Activated CD4-positive, CD25-positive, alpha-beta regulatory T cell treated with anti-CD3 and anti-CD28 coated beads, Interleukin-2, amount 50 U/mL, for 24 hours (primary cell): ENCODE measurements at places on chromosomes 12 and 14.

DNA sequence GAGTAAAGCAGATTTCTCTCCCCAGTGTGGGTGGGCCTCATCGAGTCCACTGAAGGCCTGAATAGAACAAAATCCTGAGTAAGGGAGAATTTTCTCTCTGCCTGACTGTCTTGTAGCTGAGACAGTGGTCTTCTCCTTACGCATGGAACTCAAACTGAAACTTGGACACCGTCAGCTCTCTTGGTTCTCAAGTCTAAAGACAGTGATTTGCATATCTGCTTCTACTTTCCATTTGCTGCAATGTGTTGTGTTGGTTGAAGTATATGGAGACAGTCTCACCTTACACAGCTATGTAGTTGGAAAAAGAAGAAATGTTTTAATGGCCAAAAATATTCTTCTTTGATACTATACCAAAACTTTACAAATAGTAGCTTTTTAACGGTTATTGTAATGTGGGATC, 160.2 kb upstream of the LMNTD1 start:
- no peak for ATAC-seq

- ATAC-seq = no peak
Observed at GRCh38 chr12:58069268-58069963, 128.0 kb downstream of the ATP23 start.

DNA sequence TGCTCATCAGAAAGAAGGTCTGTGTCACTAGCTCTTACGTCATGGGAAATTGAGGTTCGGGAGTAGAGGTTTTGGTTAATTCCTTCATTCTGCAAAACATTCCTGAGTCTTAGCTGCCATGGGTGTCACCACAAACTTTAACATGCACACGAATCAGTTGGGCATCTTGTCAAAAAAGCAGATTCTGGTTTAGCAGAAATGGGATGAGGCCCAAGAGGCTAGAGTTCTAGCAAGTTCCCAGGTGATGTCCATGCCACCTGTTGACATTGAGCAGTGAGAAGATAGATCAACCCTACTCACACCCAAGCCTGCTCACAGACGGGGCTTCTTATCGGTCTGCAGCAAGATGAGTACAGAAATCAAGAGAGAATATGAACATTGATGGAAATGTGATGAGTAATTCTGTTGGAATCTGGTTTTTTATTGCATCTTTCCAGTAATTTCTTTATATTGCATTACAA, 11.7 kb upstream of the RIN3 start:
- ATAC-seq = no peak

DNA sequence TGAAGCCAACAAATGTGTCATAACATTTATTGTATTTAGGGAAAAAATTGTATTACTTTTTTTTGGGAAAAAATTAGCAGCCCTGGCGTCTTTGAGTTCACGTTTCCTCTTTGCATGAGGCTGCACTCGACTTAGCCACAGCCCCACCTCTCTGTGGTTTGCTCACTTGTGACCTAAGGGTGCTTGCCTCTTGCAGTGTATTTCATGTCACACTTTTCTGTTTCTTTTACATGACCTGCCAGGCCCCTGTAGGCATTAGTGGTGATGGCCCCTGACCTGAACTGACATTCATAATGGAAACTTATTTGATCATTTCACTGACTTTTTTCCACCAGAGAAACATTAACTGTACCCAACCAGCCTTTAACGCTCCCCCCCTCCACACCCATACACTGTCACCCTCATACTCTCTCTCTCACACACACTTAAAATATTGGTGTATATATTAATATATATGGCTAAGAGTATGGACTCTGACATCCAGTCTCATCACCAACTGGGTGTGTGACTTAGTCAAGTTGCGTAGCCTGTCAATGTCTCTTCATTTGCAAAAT, 122.9 kb downstream of the PRKCH start:
- ATAC-seq = peak; percentile 92

GRCh38 chr14:61322011-61322798, 826 bp downstream of the PRKCH start:
- no peak for ATAC-seq

GRCh38 chr12:101004898-101005297, 205.1 kb downstream of the SLC5A8 start:
- no peak for ATAC-seq

- ATAC-seq = peak; percentile 30
Observed at GRCh38 chr14:58239244-58240195, 5.1 kb upstream of the PSMA3 start.

DNA sequence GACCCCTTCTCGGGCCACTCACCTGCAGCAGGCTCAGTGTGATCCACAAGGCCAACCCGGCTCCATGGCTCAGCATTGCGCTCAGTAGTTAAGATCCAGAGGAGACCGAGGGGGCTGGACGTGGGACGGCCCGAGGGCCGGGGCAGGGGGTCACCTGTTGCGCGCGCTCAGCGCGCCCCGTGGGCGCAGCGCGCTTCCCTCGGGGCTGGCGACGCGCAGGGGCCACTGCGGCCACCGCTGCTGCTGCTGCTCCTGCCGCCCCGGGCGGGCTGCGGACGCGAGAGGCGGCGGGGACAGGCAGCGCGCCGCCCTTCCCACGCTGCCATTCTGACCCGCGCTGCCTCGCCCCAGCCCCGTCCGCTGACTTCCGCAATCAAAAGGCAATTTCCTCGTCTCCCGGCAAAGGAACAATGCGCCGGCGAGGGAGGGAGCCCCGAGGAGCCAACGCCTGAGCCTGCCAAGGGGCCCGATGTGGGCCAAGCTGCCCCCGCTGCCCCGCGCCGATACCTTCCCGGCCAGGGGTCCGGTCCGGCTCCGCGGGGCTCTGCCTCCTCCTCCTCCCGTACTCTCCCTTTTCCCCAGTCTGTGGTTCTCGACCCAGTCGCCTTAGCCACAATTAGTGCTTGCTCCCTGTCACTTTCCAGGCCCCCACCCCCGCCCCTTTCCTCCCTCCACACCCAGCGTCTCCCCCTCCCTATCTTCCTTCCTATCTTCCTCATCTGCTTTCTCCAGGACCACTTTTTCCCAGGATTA, 27.3 kb downstream of the PTPRB start:
- ATAC-seq = no peak

GRCh38 chr12:64600164-64600561, 10.1 kb upstream of the RASSF3 start:
- ATAC-seq = no peak

DNA sequence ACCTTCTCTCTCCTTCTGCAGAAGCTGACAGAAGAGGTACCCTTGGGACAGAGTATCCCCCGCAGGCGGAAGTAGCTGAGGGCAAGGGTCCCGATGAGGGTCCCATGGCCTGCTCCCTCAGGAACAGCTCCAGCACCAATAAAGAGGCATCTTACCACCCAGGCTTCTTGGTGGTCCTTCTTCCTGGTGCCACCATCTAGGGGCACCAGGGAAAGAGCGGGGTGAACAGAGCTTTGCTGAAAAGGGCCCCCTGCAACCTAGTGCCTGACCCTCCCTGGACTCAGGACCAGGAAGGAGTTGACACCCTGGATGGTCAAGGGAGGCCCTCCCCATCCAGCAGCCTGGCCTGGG, 591 bp upstream of the IRF9 start:
- ATAC-seq = no peak

DNA sequence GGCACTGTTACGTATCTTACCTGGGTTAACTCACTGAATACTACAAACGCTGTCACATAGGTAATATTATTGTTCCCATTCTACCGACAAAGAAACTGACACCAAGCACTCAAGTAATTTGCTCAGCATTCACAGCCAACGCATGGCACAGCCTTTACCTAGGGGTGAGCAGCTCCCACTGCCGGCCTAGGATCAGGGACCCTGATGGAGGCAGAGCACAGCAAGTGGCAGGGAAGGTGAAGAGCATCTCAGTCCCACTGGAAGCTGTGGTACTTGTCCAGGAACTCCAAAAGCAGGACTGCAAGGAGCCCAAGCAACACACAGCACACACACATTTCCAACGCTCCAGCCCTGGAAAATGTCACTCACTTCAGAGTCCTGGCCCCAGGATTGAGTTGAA, 111.8 kb upstream of the CDKN3 start:
- ATAC-seq = no peak

DNA sequence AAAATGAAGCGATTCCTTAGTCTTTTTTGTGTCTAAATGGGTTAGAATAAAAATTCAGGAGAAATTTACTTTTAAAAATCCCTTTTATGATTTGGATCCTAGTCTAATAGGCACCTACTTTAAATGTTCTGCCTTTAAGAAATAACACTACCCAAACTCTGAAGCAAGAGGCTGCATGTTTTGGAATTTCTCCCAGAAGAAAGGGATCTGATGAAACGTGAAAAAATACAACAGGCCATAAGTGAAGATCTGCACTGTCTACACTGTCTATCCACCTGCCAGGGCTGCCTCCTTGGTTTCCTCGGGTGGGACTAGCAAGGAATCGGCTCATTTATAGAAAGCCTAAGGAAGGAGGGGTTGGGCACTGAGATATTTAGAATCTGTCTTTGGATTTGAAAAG, 22.1 kb downstream of the ACVR1B start:
- ATAC-seq = no peak

DNA sequence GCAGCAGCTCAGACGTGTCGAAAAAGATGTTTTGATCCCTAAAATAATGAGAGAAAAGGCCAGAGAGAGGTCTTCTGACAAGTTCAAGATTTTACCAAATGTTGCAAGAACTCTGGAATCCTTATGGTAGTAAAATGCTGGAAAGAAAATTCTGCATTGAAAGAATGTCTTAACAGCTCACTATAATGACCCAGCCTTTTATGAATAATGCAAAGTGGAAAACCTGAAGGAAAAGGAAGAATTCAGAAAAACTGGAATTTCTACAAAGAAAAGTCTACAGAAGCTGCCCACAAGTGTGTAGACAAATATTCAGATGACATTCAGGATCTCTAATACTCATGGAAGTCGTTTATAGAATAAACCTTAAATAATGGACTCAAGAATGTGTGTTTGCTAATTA, 1.8 kb upstream of the CCDC88C start:
- no peak for ATAC-seq

DNA sequence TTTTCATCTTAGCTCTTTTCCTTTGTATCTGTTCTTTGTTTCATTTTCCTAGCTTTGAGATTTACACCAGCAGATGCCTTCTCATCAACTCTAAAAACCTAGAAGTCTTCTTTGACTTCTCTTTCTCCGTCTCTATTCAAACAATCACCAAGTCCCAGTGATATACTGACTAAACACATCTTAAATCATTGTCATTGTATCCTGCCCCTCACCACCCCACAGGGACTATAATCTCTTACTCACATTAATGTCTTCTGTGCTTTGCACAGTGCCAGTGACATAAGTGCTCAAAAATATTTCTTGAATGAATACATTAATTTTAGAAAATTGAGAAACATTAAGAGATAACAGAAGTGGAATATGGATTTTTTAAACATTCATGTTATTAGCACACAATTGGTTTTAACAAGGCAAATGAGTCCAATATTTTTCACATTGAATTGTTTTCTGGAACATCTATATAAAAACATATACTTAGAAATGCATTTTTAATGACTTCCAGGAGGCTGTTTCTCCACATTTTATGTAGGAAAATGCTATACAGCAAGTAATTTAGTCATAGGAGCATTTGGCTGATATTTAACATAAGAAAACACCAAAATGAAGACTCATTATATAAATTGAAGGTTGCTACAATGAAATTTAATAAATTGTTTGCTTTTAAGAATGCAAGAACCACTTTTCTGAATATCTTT, 472.8 kb upstream of the PRICKLE1 start:
- ATAC-seq = no peak

GRCh38 chr12:75990189-75990912, 41.2 kb downstream of the PHLDA1 start:
- ATAC-seq = no peak

DNA sequence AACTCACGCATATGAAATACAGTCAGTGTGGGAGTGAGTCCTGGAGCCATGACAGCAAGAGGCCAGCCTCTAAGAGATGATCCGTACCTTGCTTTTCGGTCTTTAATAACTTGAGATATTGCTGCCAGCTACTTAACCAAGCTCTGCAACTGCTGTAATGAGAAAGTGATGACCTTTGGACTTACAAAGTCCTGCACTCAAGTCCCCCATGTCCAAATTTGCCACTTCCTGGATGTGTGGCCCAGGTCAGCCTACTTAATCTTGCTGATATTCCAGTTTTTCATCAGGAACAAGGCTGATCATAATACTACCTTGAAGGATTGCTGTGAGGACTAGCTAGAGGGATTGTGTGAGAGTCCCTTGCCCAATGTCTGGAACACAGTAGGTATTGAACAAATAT, 33.8 kb upstream of the DUSP6 start:
- no peak for ATAC-seq

DNA sequence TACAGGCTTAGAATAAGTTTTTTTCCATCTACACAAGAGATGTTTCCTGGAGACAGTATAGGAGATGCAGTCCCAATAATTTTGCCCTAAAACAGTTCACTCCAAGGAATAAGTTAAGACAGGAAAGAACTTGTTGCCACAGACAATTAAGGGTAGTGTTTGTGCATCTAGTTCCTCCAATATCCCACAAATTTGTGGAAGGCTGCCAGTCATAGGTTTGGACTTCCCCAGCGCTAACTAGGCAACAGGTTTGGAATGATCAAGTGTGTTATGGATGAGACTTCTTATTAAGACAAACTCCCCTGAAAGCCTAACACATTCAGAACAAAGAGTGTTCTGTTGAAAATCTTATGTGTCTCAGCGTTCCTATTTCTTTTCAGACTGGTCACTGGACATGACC, 611.0 kb downstream of the CCER1 start:
- ATAC-seq = no peak

GRCh38 chr14:55739967-55740648, 160.1 kb downstream of the KTN1 start:
- ATAC-seq = no peak

GRCh38 chr12:96814200-96814599, 92.9 kb upstream of the NEDD1 start:
- ATAC-seq = no peak

GRCh38 chr12:65602253-65602609, 222.1 kb upstream of the HMGA2 start:
- no peak for ATAC-seq

DNA sequence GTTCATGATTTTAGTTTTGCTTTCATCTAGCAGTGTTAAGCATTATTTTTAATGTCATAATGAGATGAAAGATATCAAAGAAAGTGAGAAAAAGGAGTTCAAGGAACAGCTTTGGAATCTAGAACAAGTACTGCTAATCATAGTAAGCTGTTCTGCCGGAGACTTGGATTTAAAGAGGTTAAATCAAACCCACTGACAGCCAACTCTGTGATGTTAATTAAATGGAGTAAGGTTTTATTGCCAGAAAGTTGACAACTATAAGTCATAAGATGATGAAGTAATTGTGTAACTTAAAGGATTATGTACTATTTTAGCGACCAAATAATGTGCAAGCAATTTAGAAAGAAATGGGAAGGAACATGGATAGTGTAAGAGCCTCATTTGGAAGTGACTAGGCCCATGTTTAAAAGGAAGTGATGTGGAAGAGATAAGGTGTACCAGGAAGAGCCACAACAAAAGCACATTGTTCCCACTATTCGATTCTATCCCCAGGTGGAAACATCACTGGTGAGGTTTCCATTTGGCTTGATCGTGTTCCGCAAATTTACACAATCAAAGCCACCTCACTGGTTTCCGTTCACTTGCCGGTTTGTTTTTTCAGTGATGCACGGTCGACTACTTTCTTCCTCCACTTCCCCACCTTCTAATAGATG, 388.5 kb downstream of the PAWR start:
- no peak for ATAC-seq
